ENCODE measurements at places on chromosomes 4 and X. TPM values are rescaled to one million over a fixed set of nuclear protein-coding genes. Genes with fewer than 3 reads are reported as not detected.
A peak's percentile ranks its signal among the peaks of the same experiment; 100 is the strongest.

NPY5R gene
- 1.5 TPM for total RNA-seq

HSD17B11 gene
- total RNA-seq, result 28.2 TPM

MEPE gene
- not detected for total RNA-seq

UBA6 gene
- 85.1 TPM for total RNA-seq

PRDM8 gene
- 0.38 TPM for total RNA-seq

ZNF518B gene
- total RNA-seq, result 52.0 TPM

ADH1C gene
- total RNA-seq, result 4.6 TPM

VCX3B gene
- not detected for total RNA-seq

EDNRA gene
- 13.3 TPM for total RNA-seq

STBD1 gene
- total RNA-seq, result 1.9 TPM

ATP11C gene
- total RNA-seq, result 36.5 TPM

GABRQ gene
- 0.10 TPM for total RNA-seq

FDCSP gene
- total RNA-seq, result not detected

TKTL2 gene
- not detected for total RNA-seq

CXorf49 gene
- total RNA-seq, result not detected

SMIM31 gene
- not detected for total RNA-seq

CDX4 gene
- not detected for total RNA-seq

IL13RA2 gene
- total RNA-seq, result not detected

DNA sequence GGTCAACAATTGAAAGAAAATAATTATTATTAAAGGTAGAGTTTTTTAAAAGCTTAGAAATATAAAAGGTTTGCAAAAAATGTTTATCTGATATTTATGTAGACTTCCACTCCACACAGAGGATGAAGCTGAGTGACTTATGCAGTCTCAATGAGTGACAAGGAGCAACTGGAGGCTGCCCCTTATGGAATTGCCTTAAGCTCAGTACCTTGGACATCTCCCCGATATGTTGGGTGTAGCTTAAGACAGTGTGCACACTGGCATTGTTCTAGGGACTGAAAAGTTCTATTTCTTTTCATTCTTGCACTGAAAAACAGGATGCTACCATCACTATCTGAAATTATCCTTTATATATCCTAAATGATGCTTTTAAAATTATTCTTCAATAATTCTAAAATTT, 292.1 kb downstream of the PRDM5 start:
- DNase-seq, result no peak

GRCh38 chrX:139932901-139933796, at the start of gene ATP11C:
TSS of gene ATP11C (minus strand) at chrX:139933053. CDS start at chrX:139932042, 1,011 bp downstream.
- peak; percentile 80 for DNase-seq

DNA sequence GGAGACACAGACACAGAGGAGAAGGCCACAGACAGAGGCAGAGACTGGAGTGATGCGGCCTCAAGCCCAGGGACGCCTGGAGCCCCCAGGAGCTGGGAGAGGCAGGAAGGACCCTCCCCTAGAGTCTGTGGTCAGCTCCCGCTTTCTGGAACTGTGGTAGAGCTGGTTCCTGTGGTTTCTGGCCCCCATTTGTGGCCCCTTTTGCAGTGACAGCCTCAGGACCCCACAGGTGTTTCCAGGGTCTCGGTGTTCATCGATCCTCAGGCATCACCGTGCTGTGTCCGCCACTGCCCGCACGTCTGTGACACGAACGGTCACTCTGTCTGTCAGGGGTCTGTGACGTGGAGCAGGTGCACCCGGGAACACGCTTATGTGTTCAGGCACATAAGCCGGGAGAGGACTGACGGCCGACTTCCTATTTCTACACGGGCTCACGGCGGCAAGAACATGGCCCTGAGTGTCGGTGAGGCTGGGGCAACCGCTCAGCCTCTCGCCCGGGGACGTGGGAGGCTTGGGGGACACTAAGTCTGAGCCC, 7.9 kb downstream of the GTPBP6 start:
- no peak for DNase-seq

DNA sequence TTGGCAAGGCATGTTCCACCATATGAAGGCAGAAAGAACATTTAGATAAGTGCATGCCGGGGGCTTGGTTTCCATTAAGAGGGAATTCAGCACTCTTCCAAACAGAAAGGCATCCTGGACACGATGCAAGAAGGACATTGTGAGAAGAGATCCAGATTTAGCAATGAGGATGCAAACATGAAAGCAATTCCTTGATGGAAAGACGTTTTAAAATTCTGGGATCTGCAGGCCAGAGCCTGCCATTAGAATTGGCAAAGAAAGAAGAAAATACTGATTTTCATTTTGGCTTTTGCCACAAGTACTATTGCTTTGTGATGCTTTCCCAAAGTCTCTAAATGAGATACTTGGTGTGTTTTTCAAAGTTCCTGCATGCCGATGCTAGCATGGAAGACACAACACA, 367.6 kb downstream of the PPP3CA start:
- DNase-seq, result no peak

GRCh38 chr4:173281406-173282255, 52.5 kb downstream of the HMGB2 start:
- no peak for DNase-seq

- DNase-seq, result no peak
Observed at GRCh38 chr4:184012937-184013336, 107.8 kb downstream of the STOX2 start.

GRCh38 chr4:158371158-158371557, 150.5 kb upstream of the RXFP1 start:
- DNase-seq, result no peak

DNA sequence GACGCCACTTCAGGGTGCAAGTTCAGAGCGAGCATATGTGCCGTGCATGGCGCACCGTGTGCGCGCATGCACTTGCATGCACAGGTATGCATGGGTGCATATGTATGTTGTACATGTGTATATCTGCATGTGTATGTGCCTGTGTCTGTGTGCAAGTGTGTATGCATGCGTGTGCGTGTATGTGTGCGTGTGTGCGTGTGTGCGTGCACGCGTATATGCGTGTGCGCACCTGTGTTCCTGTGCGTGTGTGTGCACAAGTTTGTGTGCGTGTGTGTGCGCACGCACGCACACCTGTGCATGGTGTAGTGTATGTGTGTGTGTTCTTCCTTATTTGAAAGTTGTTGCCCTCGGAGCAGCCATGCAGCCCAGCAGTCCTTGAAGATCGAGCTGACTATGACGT, 76.8 kb downstream of the GPR143 start:
- no peak for DNase-seq

DNA sequence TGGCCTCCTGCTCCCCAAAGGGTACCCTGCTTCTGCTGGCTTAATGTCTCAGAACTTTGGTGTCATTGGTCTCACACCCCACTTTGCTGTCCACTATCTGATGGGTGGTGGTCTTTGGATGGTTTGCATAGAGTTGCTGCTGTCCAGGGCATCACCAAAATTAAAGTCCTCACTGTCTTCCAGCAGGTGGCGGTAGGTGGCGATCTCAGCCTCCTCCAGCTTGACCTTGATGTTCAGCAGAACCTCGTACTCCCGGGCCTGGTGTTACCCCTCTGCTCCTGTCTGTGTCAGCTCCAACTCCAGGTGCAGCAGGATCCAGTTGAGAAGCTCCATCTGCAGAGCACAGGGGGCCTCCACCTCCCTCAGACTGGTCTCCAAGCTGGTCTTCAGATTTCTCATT, 1169.5 kb upstream of the PABPC4L start:
- no peak for DNase-seq

DNA sequence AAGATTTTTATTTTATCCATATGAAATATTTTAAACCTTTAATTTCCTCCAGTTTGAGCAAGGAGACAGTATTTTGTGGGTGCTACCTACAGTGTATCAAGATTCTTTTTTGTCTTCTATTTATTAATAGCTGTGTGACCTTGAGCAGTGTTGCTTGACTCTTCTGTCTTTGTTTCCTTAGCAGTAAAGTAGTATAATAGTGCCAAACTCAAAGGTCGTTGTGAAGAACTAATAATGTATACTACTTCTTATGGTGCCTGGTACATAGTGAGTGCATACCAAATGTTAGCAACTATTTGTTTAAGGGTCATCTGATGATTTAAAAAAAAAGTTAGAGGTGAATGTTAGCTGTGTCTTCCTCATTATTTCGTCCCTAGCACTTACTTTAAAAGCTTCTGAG, 30.5 kb downstream of the SMARCAD1 start:
- DNase-seq, result no peak

- no peak for DNase-seq
Observed at GRCh38 chr4:79662651-79663050, 254.6 kb upstream of the GK2 start.

- no peak for DNase-seq
Observed at GRCh38 chrX:148593987-148594386, 93.6 kb downstream of the AFF2 start.

- DNase-seq, result no peak
Observed at GRCh38 chr4:176464748-176465147, 145.0 kb downstream of the SPCS3 start.

- DNase-seq, result no peak
Observed at GRCh38 chr4:64777286-64777685, 368.0 kb upstream of the TECRL start.

GRCh38 chrX:120561634-120562568, 1.1 kb upstream of the CUL4B start:
- DNase-seq, result no peak

DNA sequence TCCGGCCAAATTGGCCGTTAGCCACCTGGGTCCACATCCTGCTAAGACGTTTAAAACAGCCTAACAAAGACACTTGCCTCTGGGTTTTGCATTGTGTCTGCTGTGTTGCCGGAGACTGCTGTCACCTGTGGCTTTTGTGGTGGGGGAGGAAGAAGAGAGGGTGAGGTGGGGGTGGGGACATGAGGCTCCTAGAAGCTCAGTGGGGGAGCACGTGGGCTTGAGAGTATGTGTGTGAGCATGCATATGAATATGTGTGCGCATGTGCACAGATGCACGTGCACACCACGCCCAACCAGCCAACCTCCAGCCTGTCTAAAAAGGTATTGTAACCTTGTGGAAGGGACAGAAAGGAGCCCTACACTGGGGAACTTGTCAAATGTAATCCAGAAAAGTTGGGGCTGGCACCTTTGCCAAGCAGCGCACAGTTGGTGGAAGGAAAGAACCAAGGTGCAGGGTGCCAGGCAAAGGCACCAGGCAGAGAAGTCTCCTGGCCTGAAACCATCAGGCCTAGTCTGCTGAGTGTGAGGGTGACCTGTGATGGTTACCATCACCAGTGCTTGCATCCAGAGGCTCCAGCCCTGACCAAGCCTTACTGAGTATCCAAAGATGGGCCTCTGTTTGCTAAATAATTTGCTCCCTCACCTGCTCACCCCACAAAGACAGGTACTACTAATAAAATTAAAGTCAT, 10.1 kb upstream of the SASH3 start:
- no peak for DNase-seq

Measured in progenitor cell of endocrine pancreas (in vitro differentiated cells).